ENCODE measurements at places on chromosomes 5 and 9. TPM values are rescaled to one million over a fixed set of nuclear protein-coding genes. Genes with fewer than 3 reads are reported as not detected.
A peak's percentile ranks its signal among the peaks of the same experiment; 100 is the strongest.

DNA sequence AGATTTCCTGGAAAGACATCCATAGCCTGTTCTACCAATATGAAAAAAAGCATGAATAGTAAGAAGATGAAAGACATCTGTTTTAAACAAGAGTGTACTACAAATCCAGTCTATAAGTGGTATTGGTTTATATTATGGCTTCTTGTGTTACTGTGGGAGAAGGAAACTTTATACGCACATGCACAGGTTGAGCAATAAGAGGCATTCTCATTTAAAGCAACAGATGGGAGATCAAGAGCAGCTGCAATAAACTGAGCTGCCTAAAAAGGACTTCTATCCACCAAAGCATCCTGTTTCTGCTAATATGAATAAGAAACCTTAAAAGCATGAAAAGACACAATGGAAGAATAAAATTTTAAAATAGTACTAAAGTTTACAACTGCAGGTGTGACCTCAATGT, 8.6 kb upstream of the PCDHB1 start:
- no peak for DNase-seq

DNA sequence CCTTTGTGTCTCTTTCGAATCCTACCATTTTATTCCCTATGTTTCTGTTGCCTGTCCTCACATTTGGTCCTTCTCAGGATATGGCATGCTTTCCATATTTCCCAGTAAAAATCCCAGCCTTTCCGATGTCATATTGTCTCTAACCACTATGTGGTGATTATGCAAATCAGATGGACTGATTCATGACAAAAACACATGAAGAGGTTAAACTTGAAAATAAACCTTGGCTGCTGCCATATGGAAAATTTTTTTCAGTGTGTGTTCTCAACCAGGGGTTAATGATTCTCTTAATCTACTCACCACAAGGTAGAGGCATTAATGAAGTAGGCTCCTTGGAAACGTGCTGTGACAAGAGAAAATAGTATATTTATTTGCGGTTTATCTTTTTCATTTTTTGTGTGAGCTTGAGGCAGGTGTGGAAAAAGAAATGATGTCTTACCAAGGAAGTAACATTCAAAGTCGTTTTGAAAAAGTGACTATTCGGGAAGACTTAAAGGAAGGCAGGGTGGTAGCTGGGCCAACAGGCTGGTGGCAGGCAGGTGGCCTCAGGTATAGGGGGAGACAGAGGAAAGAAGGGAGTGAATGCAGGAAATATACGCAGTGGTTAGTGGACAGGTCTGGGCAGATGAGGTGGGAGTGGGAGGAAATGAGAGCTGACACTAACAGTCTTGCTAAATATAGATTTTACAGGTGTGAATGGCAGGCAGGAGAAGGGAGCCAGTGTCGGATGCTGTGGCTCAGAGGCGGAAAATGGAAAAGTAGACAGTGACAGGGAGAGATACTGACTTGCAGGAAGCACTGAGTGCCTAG, 46.2 kb downstream of the DMRT2 start:
- DNase-seq: no peak

DNA sequence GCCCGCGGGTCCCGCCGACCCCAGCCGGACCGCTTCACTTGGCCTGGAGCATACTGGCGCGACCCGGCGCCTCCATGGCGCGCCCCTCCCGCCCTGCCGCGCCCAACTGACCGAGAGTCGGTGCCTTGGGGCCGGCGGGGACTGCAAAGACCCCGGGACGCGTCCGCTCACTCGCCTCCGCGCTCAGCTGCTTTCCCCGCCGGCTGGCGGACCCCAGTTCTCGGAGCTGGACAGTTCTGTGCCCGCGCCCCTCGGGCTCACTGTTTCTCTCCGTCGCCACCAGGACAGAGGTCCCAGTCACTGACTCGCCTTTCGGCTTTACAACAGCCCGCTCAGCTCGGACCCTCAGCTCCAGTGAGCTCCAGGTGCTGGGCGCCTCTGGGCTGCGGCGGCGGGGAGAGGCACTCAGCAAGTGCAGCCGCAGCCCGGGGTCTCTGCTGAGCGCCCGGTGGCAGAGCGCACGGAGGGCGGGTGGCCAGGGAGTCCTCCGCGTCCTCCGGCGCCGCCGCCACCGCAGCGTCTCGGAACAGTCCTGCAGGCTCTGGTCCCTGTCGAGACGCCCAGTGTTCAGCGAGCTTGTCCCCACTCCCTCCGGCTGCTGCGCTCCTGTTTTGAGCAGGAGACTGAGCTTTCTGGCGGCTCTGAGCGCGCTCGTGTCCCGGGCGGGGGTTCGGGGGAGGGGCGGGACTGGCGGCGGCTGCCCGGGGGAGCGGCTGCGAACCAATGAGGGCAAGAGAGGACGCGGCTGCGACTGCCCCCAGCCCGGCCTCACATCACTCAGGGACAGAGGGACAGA, at the start of gene SMIM32:
TSS of gene SMIM32 (minus strand) at position 637 of the 796 bp plus-strand sequence. CDS start 638 bp downstream, outside the sequence.
- DNase-seq: no peak

DNA sequence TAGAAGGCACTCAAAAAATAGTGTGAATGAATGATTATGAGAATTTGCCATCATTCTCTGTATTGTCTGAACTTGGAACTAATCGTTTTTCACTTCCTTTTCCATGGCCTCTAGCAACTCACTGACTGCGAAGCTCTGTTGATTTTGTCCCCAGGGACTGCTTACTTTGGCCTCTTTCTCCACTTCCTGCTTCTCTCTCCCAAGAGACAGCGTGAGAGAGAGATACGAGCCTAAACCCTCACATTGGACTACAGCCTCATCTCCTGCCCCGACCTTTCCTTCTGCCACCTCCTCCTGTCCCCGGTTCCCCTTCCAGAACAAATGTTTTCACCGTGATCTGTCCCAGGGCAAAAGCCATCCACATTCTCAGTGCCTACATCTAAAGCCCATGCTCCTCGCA, 300.8 kb upstream of the PANK3 start:
- peak; percentile 66 for DNase-seq

- peak; percentile 19 for DNase-seq
Observed at GRCh38 chr5:158050421-158050820, 191.5 kb upstream of the CLINT1 start.

The ATG10 gene
- 8.8 TPM for total RNA-seq

All from fibroblast of the aortic adventitia (primary cell).